Activated naive CD8-positive, alpha-beta T cell treated with anti-CD3 and anti-CD28 coated beads for 36 hours (primary cell): ENCODE measurements at places on chromosomes 11 and 22. TPM values are rescaled to one million over a fixed set of nuclear protein-coding genes. Genes with fewer than 3 reads are reported as not detected.

COA4 gene
- total RNA-seq: 118 TPM

MS4A6E gene
- total RNA-seq: not detected

- H3K27ac ChIP-seq: no peak overlapping the region
- H3K4me1 ChIP-seq: no peaks in the 10 kb centered on the region
- H3K27me3 ChIP-seq: peaks cover 40% of the 10 kb centered on the region
Measured at GRCh38 chr11:45110562-45110961, 35.9 kb upstream of the PRDM11 start.

C11orf16 gene
- total RNA-seq: not detected

DNA sequence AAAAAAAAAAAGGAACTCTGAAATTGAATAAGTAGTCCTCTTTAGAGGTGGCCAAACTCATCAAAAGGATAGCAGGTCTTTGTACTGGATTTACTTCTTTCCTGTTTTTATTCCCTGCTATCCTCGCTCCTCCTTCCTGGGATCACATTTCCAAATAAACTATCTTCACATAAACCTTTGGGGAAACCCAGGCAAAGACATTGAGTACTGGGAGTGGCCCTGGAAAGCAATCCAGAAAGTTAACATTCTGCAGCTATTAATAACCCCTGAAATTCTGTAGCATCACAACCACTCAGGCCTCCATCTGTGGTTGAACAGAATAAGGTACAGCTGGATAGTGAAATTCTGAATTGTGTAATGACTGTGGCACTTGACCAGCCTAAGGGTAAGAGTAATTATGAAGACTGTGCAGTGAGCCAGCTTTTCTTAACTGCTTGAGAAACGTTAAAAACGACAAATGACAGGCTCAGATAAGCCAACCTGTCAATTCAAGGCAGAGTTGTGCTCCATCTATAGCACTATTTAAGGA is 58.8 kb downstream of the ISX start:
- H3K4me3 ChIP-seq: no peak overlapping the region
- no peak overlapping the region for H3K27ac ChIP-seq
- no peaks in the 10 kb centered on the region for H3K36me3 ChIP-seq
- no peaks in the 10 kb centered on the region for H3K4me1 ChIP-seq
- no peak for DNase-seq

GRCh38 chr11:126186708-126187529 is 24.5 kb downstream of the RPUSD4 start:
- H3K4me1 ChIP-seq: no peaks in the 10 kb centered on the region
- no peak for DNase-seq
- no peaks in the 10 kb centered on the region for H3K27me3 ChIP-seq
- no peak overlapping the region for H3K27ac ChIP-seq
- peaks cover 6% of the 10 kb centered on the region for H3K36me3 ChIP-seq

GRCh38 chr11:44219830-44220796 is 89.8 kb downstream of the ALX4 start:
- H3K4me3 ChIP-seq: no peak overlapping the region
- no peaks in the 10 kb centered on the region for H3K27me3 ChIP-seq
- peaks cover 15% of the 10 kb centered on the region for H3K36me3 ChIP-seq
- no peak overlapping the region for H3K27ac ChIP-seq
- no peak for DNase-seq

SGSM1 gene
- total RNA-seq: not detected

GRCh38 chr11:125228445-125228844 is 63.9 kb downstream of the PKNOX2 start:
- peaks cover 6% of the 10 kb centered on the region for H3K27me3 ChIP-seq
- no peaks in the 10 kb centered on the region for H3K4me1 ChIP-seq
- no peak overlapping the region for H3K4me3 ChIP-seq
- DNase-seq: no peak
- H3K27ac ChIP-seq: no peak overlapping the region
- no peaks in the 10 kb centered on the region for H3K36me3 ChIP-seq

DNA sequence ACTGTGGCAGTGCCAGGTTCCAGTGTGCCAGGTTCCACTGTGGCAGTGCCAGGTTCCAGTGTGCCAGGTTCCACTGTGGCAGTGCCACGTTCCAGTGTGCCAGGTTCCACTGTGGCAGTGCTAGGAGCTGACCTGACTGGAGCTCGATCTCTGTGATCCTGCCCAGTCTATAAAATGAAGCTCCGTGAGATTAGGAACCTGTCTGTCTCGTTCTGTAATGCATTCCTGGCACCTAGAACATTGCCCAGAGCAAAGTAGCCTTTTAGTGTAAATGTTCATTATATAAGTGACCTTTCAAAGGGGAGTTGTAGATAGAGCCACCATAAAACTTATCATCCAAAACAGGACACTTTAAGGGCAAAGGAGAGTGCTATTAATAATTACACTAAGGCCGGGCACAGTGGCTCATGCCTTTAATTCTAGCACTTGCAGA is 36.0 kb downstream of the ART5 start:
- no peaks in the 10 kb centered on the region for H3K27me3 ChIP-seq
- no peak overlapping the region for H3K27ac ChIP-seq
- H3K4me1 ChIP-seq: peaks cover 7% of the 10 kb centered on the region
- H3K4me3 ChIP-seq: no peak overlapping the region
- DNase-seq: no peak
- no peaks in the 10 kb centered on the region for H3K36me3 ChIP-seq

- no peaks in the 10 kb centered on the region for H3K27me3 ChIP-seq
- H3K27ac ChIP-seq: no peak overlapping the region
- DNase-seq: no peak
Measured at GRCh38 chr11:3144296-3145205, 20.6 kb downstream of the OSBPL5 start.
